Immature natural killer cell (primary cell): ENCODE measurements at places on chromosomes 4 and X.

DNA sequence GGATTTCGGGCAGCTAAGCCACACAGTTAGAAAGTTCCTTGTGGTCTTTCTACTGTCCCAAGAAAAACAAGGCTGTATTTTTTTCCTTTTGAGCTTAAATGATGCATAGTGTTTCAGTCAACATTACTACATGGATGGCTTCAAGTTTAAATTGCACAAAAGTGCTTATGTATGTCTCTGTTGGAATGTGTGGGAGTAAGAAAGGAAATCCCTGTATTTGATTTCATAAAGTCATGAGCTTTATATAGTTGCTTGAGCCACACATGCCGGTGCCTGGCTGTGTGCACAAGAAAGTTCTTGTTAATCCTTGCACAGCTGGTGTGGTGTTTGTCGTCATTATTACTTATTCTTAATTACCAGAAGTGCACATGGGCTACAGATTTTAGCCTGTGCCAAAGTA, 262.2 kb downstream of the ARHGAP10 start:
- no peak for DNase-seq

GRCh38 chr4:1985780-1986577, 22.8 kb downstream of the NELFA start:
- no peak for DNase-seq

- DNase-seq = no peak
Measured at GRCh38 chr4:92249541-92249940, 54.2 kb upstream of the GRID2 start.

- peak; percentile 56 for DNase-seq
Measured at GRCh38 chrX:49915361-49916222, 6.8 kb upstream of the CLCN5 start.

DNA sequence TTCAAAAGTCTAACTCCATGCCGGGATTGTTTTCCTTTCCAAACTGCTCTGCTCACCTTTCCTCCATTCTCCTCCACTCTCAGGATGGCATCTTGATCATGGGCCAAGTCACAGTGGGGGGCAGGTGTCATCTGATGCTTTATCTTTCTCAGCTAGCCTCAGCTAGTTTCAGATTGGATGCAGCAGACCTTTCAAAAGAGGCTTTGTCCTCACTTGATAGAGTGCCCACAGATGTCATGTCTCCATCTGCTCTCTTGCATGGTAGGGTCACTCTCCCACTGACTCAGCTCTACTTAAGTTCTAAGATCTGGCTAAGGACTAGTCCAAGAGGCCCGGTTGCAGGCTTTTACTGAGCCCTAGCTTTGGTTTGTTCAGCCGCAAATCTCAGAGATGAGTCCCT, 341.8 kb upstream of the GALNT7 start:
- no peak for DNase-seq

GRCh38 chrX:28576117-28576516, 11.1 kb upstream of the IL1RAPL1 start:
- no peak for DNase-seq

GRCh38 chrX:72294497-72294896, 11.2 kb downstream of the CITED1 start:
- no peak for DNase-seq

- no peak for DNase-seq
Measured at GRCh38 chr4:110735686-110736085, 112.8 kb upstream of the PITX2 start.

DNA sequence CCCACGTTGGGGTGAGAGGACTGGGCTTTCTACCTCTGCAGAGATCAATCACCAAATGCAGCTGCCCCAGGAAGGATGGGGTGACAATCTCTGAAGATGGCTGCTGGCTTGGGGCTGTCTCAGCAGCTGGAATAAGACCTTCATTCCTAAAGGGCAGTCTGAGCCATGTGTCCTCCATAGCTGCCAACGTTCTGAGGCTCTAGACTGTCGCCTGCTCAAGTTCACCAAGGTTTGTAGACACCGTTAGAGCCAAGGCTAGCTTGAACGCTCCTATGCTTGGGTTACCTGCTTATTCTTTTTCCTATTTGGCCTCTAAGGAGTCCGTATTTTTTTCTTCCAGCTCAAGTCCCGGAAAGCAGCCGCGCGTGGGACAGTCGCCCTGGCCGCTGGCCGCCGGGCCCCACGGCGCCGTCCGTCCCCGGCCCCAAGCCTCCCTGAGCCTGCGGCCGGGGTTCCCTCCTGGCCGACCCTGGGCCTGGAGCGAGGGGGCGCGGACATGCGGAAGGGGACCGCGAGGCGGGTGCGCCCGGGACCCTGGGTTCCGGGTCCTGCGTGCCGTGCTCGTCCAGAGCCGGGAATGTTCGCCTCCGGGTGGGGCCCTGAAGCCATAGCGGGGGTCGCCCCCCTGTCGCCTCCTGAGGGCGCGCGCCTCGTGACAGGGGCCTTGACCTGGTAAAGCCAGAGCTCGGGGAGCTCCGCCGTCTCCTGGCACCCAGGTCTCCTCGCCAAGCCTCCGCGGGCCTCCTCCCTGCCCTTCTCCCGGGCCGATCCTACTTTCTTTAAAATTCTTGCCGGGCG, 23.3 kb downstream of the MRFAP1 start:
- no peak for DNase-seq

- no peak for DNase-seq
Measured at GRCh38 chrX:32370456-32371205, 840.7 kb downstream of the DMD start.

- DNase-seq = no peak
Measured at GRCh38 chrX:110087485-110088356, 84.8 kb downstream of the TMEM164 start.

- DNase-seq = no peak
Measured at GRCh38 chrX:68897118-68897945, 68.5 kb downstream of the EFNB1 start.

DNA sequence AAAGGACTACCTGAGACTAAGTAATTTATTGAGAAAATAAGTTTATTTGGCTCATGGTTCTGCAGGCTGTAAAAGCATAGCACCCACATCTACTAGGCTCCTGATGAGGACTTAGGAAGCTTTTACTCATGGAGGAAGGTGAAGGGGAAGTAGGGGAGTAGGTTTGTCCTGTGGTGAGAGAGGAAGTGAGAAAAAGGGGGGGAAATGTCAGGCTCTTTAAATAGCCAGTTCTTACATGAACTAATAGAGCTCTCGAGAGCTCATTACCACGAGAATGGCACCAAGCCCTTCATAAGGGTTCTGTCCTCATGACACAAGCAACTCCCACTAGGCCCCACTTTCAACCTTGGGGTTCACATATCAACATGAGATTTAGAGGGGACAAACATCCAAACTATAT, 125.5 kb upstream of the NRK start:
- DNase-seq = no peak
